ENCODE measurements at places on chromosomes 2 and 18. TPM values are rescaled to one million over a fixed set of nuclear protein-coding genes. Genes with fewer than 3 reads are reported as not detected.

The RND3 gene
- total RNA-seq, result 25.6 TPM

The TFPI gene
- total RNA-seq, result 7.1 TPM

The ANKRD53 gene
- 0.39 TPM for total RNA-seq

The OSBPL1A gene
- 77.1 TPM for total RNA-seq

The DYNC1I2 gene
- total RNA-seq, result 65.6 TPM

The TTC32 gene
- total RNA-seq, result 8.7 TPM

The MPP4 gene
- total RNA-seq, result not detected

The SCN3A gene
- total RNA-seq, result not detected

The HOXD11 gene
- not detected for total RNA-seq

The CXCR1 gene
- total RNA-seq, result not detected

The GLI2 gene
- total RNA-seq, result 46.9 TPM

The LAMA3 gene
- 5.0 TPM for total RNA-seq

The TLX2 gene
- total RNA-seq, result 0.17 TPM

The GPR39 gene
- 0.63 TPM for total RNA-seq

The LAMA1 gene
- total RNA-seq, result 48.7 TPM

The ARL6IP6 gene
- total RNA-seq, result 47.3 TPM

The QPCT gene
- 3.9 TPM for total RNA-seq

The KIF1A gene
- 281 TPM for total RNA-seq

The EVX2 gene
- total RNA-seq, result not detected

The CCDC102B gene
- 0.78 TPM for total RNA-seq

The SLC9A4 gene
- total RNA-seq, result not detected

The ACKR3 gene
- 0.73 TPM for total RNA-seq

The PDCL3 gene
- total RNA-seq, result 29.4 TPM

The NCKAP5 gene
- total RNA-seq, result 0.46 TPM

The ZSWIM2 gene
- total RNA-seq, result not detected

The TUBB8B gene
- total RNA-seq, result 0.36 TPM

The ACTG2 gene
- 13.7 TPM for total RNA-seq

The FBXO41 gene
- total RNA-seq, result 14.3 TPM

The GNAL gene
- total RNA-seq, result 18.2 TPM
